HFFc6 (cell line): ENCODE measurements at places on chromosomes 6 and 20. TPM values are rescaled to one million over a fixed set of nuclear protein-coding genes. Genes with fewer than 3 reads are reported as not detected.
A peak's percentile ranks its signal among the peaks of the same experiment; 100 is the strongest.

DNA sequence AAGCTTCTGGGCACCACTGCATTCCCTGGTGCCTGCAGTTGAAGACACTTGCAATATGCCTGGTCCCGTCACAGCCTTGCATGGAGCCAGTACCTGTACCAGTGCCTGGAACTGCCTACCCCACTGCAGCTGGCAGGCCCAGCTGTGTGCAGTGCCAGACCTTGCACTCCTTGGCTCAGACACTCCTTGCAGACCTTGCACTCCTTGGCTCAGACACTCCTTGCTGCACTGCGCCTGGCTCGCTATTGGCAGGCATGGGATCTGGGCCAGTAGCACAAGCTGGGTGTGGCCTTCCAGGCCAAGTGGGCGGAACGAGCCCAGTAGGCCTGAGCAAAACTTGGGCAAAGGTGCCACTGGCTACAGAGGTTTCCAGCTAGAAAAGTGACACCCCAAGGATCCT is 1189.1 kb downstream of the GRIK2 start:
- DNase-seq: no peak

Gene ARMH2
- total RNA-seq: not detected in 3 replicates

- DNase-seq: no peak
These were observed 10.7 kb downstream of the TRAM2 start for GRCh38 chr6:52566201-52566600.

Gene C6orf163
- 0.30 to 0.54 TPM (median 0.38 TPM) in 3 replicates for total RNA-seq

DNA sequence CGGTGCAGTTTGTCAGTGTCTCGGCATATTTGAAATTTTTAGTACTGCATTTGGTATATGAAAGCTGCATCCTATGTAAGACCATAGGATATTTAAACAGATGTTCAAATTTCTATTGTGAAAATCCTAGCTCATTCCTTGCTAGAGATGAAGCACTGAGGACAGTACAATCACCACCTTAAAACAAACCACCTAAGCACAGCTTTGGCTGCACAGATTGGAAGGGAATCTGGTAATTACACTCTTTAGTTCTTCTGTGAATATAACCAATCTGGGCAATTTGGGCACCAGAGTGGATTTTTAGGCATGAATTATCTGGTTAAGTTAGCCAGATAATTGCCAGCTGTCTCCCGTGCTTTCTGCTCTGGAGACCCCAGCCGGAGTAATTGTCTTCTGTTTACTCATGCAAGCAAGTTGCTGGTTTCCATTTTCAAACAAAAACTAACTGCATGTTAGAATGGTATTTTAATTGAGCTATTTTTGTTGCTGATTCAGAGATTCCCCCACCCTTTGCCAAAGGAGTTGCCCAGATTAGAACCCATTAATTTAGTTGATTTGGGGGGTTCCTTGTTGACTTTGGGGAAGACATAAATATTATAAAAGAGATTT is 36.9 kb downstream of the E2F3 start:
- no peak for DNase-seq

- DNase-seq: no peak
These were observed 9.6 kb downstream of the C6orf136 start for GRCh38 chr6:30656513-30656912.

GRCh38 chr6:21588481-21589351 is 4.8 kb upstream of the SOX4 start:
- DNase-seq: peak; percentile 71

DNA sequence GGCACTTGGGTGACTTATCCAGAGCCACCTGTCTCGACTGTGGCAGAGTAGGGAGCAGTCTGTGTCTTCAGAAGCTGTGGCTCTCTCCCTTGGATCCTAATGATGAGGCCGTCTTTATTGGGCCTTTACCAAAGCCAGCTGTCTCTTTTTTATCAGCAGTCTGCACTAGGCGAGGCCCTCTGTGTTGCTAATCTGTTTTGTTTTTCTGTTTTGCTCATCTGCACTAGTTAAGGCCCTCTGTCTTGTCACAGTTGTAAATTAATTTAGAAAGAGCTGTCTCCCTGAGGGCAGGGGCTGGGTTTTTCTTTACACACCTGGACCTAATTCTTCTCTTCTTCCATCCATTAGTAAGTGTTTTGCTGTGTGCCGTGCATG is 45.0 kb downstream of the CDS2 start:
- DNase-seq: no peak

Gene PLCB4
- total RNA-seq: 79.7 to 89.1 TPM (median 88.9 TPM) in 3 replicates

- DNase-seq: no peak
These were observed 86.3 kb upstream of the PMEPA1 start for GRCh38 chr20:57795977-57796560.

DNA sequence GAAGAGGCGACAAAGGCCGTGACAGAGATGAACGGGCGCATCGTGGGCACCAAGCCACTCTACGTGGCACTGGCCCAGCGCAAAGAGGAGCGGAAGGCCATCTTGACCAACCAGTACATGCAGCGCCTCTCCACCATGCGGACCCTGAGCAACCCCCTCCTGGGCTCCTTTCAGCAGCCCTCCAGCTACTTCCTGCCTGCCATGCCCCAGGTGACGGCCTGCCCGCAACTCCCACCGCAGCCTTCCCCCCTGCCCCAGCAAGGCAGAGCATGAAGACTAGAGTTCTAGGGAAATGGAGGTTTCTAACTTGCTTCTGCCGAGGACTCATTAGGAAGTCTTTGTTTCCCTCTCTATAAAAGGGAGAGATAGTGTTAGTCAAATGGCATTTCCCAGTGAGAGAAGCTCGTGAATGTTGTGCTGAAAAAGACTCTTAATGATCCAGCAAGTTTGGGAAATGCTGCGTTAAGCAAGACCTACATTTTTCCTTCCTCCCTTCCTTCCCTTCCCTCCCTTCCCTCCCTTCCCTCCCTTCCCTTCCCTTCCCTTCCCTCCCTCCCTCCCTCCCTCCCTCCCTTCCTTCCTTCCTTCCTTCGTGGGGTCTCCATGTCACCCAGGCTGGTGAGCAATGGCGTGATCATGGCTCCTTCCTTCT is 20.8 kb downstream of the PABPC1L start:
- no peak for DNase-seq

Gene IL17F
- total RNA-seq: not detected in 3 replicates

- DNase-seq: no peak
These were observed 70.6 kb upstream of the PHACTR1 start for GRCh38 chr6:12645941-12646340.

Gene TTK
- 10.9 to 22.0 TPM (median 21.9 TPM) in 3 replicates for total RNA-seq

DNA sequence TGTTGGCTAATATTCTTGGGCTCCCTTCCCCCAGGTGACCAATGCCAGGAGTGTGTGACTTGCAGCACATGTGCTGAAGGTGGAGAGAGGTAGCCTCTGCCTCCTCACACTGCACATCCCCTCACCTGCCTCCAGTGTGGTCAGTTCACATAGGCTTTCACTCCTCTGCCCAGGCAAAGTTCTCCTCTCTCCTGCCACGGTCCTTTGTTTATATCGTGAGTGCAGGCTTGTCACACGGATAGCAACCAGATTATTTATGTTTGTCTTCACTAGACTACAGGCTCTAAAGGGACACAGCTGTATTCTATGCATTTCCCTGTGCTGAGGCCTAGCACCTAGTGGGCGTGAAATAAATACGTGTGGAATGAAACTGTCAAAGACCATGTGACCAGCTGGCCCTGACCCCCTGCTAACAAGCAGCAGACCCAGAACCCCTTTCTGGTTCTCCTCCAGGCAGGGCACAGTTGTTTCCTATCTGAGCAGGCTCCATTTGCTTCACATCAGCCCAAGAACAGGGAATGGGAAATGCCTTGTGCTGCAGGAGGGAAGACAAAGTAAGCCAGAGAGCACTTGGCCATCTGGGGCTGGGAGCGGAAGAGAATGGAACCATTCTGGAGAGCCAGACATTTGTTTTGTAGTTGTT is 42.3 kb downstream of the UNC5CL start:
- peak; percentile 7 for DNase-seq

- DNase-seq: no peak
These were observed 19.1 kb downstream of the SLX4IP start for GRCh38 chr20:10454151-10454750.

GRCh38 chr6:170062915-170063241 is 228.0 kb downstream of the DLL1 start:
- DNase-seq: no peak

DNA sequence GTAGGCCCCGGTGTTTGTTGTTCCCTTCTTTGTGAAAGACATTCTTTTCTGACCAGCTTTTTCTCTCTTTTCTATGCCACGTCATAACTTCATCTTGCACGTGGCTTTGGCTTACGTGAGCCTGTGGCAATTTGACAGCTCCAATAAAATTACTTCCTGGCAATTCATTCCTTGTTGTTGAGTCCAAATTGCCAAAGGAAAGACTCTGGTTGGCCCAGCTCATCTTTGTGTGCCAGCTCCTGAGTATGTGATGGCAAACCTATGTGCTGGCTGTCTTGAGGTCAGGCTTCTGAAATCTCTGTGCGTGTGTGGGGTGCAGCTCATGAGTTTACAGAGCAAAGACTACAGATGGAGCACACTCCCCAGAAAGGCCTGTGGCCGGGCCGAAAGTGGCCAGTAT is 272.5 kb upstream of the SGK1 start:
- DNase-seq: peak; percentile 98
